ENCODE measurements at places on chromosomes 6 and 20.

- DNase-seq: no peak
These were observed 68.6 kb downstream of the GFRAL start for GRCh38 chr6:55395871-55396270.

DNA sequence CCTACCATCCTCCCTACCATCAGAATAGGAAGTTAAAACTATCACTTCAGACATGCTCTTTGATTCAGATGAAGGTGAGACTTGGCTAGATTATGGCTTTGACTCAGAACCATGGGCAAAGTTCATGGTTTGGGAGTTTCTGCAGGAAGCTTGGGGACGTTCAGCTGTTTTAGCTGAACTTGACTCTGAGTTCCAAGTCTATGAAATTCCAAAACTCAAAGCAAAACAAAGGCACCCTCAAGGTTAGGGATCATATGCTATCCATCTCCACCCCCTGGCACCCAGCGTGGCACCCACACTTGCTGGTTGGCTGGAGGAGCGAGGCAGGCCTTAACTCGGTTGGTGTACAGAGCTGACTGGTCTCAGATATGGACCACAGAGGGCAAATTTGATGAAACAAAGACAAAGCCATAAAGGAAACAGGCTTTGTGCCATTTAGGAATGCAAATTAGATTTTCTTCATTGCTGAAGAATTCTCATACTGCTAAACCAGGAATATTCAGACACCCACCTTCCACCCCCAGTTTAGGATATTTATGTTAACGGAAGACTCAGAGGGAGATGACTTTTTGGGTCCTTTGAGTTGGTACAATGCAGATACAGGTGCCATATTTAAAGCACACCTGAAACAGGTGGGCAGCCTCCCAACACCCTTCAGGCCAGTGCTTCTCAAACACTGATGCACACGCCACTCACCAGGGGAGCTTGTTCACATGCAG is 88.4 kb upstream of the SLC22A16 start:
- DNase-seq: no peak

DNA sequence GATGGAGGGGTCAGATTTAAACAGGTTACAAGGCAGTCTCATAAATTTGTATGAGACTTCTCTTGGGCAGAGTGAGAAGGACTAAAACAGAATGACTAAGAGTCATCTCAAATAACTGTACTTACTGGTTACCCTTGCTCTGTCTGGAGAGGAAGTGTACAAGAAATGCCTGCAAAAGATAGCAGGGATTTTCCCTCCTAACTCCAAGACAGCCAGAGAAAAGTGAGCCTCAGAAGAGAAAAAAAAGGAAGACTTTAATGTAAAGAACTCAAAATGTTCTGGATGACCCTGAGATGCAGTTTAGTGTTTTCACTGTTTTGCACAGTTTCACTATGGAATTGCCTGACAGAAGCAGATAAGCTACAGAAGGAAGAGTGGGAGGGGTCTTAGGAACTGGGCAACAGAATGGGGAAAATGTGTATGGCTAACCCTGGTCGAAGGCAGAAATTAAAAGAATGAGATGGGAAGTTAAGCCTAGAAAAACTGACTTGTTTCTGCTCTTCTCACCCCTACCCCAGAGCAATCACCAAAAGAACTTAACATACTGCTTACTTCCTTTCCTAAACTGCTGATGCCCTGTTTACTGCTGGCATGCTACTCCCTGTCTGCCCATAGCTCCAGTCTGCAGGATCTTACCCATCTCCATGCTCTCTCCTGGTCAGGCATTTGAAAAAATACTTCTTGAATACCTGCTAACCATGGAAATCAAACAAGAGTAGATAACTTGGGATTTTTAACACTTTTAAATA is 98.1 kb upstream of the MARCKS start:
- no peak for DNase-seq

DNA sequence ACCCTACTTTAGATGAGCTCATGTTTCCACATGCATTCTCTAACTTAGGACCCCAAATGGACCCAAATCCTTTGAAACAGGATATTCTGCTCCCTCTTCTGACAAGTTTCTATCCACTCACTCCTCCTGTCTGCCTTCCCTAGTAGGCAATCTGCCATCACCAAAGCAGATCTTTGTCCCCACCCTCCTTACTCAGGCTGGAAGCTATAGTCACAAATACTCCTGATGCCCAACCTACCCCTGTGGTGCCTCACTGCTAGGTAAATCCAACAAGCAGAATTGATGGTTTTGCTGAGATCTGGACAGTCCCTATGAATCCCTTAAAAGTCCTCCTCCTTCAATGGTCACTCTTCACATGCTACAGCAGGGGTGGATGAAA is 21.7 kb downstream of the ELOVL5 start:
- no peak for DNase-seq

GRCh38 chr6:168345896-168346754 is 26.5 kb upstream of the DACT2 start:
- DNase-seq: no peak

DNA sequence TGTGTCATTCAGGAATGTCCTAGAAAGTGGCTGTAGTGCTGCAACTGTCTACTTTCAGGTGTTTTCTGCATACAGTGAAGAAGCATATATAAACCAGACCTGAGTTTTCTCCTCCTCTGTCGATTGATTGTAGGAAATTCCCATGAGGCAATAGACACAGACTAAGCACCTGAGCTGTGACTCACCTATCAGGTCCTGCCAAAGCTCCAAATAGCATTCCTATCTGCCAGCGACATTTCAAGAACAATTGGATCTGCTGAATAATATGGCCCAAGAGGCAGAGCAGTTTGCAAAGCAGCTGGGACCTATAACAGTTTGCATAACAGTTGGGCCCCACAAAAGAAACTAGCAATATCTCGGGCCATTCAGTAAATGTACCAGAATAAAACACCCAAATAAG is 360.4 kb downstream of the HAO1 start:
- DNase-seq: no peak

DNA sequence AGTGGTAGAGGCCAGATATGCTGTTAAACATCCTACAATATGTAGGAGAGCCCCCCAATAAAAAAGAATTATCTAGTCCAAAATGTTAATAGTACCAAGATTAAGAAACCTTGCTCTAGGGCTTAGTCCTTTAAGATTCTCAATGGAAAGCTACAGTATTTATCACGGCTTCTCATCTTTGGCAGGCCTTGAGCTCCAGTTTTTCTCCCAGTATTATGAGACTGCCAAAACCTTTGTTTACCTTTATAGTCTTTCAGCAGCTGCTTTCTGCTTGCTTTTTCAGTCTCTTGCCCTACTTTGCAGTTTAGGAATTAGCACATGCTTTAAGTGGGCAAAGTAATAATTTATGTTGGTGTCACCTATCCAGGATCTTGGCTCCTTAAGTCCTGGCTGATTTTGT is 59.7 kb downstream of the NHLRC1 start:
- DNase-seq: no peak

DNA sequence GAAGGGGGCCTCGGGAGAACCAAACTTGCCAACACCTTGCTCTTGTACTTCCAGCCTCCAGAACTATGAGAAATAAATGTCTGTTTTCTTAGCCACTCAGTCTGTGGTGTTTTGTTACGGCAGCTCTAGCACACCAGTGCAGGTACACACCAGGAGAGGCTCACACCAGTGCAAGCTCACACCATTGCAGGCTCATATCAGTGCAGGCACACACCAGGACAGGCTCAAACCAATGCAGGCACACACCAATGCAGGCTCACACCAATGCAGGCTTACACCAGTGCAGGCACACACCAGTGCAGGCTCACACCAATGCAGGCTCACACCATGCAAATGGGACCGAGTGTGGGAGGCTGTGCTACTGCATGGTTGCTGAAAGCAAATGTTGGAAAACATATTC is 4.9 kb upstream of the CTCFL start:
- DNase-seq: no peak

GRCh38 chr6:146997062-146997461 is 207.2 kb upstream of the STXBP5 start:
- DNase-seq: no peak

GRCh38 chr20:23334111-23334510 is 16.5 kb upstream of the NXT1 start:
- no peak for DNase-seq

GRCh38 chr20:49207076-49207475 is 12.1 kb upstream of the DDX27 start:
- no peak for DNase-seq

DNA sequence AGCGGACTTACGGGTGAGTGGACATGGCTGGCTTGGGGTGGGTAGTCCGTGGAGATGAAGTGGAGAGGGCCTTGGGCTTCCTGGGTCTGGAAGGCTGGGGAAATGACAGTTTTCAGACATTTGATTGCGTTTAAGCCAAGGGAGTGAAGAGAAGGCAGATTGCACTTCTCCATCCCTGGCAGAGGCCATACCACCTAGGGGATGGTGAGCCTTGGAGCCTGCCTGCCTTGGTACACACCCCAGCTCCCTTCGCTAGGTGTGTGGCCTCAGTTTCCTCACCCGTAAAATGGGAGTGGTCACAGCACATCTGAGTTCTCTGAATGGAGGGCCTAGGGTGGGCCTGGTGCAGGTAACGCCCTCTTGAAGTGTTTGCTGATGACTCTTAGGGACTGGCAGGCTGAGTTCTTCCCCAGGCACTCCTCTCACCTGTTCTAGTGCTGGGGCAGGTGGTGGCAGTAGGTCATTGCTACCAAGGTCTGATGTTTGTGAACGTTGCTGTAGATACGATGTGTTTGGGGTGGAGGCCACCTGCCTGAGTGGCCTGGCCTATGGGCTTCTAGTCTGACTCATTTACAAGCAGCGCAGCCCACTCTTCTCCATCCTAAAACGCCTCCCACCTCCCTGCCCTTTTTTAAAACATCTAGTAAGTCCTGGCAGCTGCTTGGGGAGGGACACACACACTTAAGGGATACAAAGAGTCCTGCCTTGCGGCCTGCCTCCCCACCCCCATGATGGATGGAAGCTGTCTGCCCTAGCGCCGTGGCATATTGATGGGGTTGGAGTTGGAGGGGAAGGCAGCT is 2.3 kb downstream of the RBM38 start:
- no peak for DNase-seq

- DNase-seq: peak; percentile 70
These were observed 16.1 kb downstream of the BPIFB1 start for GRCh38 chr20:33299111-33299603.

DNA sequence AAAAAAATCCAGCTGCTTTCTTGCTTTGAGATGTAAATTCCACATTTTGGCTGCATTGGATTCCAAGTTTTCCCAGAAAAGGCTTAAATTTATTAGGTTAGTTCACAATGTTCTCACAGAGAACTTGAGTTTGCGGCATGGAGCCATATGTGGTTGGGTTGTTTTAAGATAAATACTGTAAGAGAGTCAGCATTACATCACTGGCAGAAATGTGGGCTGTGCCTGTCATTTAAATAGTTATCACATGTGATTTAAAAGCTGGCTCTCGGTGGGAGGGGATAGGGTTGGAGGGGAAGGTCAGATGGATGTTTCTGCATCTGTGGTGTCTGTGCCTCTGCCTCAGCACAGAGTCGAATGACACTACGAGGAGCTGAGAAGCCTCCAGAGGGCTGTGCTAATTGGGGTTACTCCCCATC is 73.8 kb upstream of the SCP2D1 start:
- DNase-seq: no peak

DNA sequence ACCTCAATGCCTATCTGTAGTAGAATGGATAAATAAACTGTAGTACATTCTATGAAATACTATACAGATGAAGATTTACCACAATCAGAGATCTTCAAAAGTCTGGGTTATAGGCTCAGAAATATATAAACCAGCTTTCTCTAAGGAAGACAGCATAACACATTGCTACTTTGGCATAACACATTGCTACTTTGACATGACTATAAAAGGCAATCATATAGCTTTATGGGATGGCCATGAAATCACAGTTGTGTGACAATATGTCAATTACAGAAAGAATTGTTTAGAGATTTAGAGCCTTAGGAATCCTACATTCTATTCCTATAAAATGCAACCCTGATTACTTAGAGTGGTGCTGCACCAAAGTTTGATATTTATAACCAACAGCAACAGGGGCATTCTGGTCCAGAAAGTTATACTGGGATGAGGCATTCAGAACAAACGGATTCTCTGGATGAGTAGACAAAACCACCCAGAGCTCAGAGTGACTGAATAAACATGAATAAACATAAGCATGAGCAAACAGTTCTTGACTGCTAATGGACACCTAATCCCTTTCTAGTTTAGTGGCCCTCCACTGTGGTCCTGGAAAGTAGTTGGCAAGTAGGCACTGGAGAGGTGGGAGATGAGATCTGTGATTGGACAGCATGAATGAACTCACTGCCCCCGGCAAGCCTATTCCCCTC is 12.0 kb downstream of the TTI1 start:
- no peak for DNase-seq

DNA sequence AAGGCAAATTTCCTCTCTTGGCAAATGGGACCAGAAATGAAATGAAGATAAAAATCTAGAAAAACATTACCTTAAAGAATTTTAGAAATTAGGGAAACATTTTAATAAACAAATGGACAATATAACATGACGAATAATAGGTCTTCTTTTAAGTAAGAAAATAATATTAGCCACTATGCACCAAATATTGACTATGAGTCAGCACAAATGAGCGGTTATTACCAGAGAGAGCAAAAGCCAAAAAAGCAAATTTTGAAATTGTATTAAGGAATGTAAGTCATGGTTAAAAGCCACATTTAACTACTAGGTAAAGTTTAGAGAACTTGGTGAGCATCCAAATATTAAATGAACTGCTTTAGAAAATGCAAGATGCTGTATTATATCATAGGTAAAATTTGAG is 376.6 kb upstream of the JAG1 start:
- no peak for DNase-seq

DNA sequence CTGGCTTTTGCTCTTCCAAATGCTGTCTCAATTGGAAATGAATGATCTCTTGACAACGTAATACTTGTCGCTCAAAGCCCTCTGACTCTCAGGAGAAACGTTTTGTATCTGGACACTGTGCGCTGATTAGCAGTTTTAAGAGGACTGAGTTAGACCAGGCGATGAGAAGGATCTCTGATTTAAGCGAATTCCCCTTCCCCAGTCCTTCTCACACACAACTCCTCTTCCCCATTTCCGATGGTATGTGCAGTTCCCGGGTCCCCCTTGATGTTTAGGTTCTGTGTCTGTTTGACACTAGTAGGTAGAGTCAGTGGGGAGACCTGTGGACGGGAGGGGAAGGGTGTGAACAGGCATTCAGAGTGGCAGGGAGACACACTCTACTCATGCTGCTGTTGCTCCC is 2.5 kb downstream of the ZDHHC14 start:
- no peak for DNase-seq

GRCh38 chr6:46490425-46491200 is 636 bp downstream of the RCAN2 start:
- no peak for DNase-seq

GRCh38 chr20:41694796-41695195 is 76.6 kb upstream of the CHD6 start:
- DNase-seq: no peak

GRCh38 chr6:110617057-110617456 is 140.6 kb upstream of the SLC22A16 start:
- DNase-seq: peak; percentile 17

GRCh38 chr6:24967211-24967610 is 31.5 kb upstream of the RIPOR2 start:
- no peak for DNase-seq

- no peak for DNase-seq
These were observed 11.1 kb downstream of the TOX2 start for GRCh38 chr20:43925801-43926200.
